ENCODE measurements at places on chromosomes 1 and 21. TPM values are rescaled to one million over a fixed set of nuclear protein-coding genes. Genes with fewer than 3 reads are reported as not detected.

DNA sequence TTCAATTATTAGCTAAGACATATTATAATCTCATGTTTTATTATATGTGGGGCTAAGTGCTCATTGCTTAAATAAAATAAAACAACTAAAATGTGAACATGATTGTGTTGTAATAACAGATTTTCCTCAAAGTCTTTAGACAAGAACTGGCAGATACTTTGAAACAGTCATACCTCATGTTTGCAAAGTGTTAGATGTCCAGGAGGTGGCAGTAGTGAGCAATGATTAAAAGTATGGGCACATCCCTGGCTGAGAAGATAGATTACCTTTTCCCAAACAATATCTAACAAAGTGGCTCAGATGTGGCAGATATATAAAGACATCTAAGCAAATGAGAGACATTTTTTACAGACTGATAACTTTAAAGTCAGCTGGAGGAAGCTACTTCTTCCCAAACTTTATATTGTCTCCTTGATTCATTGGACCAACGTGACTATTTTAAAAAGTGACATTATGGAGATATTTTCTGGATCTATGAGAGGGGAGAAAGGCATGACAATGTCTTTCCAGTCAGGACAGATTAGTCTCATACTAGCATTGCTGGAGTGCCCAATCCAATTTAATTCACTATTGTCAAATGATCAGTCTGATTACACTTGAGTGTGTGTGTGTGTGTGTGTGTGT lies 269.8 kb downstream of the S1PR1 start:
- peak; percentile 57 for DNase-seq
- no peaks in the 10 kb centered on the region for H3K36me3 ChIP-seq
- no peaks in the 10 kb centered on the region for H3K27me3 ChIP-seq
- H3K27ac ChIP-seq = no peak overlapping the region

- H3K4me1 ChIP-seq = peaks cover 27% of the 10 kb centered on the region
- peak overlapping the region; percentile 99 for H3K27ac ChIP-seq
- DNase-seq = no peak
- no peak overlapping the region for H3K4me3 ChIP-seq
- no peaks in the 10 kb centered on the region for H3K36me3 ChIP-seq
These were observed 810 bp downstream of the ZBTB37 start for GRCh38 chr1:173869021-173869359.

IGSF5 gene
- polyA plus RNA-seq = 0.51 TPM

ZFYVE9 gene
- polyA plus RNA-seq = 17.8 TPM

GRCh38 chr1:66489151-66489550 lies 44.8 kb upstream of the SGIP1 start:
- no peaks in the 10 kb centered on the region for H3K4me1 ChIP-seq
- DNase-seq = no peak
- H3K4me3 ChIP-seq = no peak overlapping the region
- H3K27ac ChIP-seq = no peak overlapping the region
- no peaks in the 10 kb centered on the region for H3K27me3 ChIP-seq
- no peaks in the 10 kb centered on the region for H3K36me3 ChIP-seq

DNA sequence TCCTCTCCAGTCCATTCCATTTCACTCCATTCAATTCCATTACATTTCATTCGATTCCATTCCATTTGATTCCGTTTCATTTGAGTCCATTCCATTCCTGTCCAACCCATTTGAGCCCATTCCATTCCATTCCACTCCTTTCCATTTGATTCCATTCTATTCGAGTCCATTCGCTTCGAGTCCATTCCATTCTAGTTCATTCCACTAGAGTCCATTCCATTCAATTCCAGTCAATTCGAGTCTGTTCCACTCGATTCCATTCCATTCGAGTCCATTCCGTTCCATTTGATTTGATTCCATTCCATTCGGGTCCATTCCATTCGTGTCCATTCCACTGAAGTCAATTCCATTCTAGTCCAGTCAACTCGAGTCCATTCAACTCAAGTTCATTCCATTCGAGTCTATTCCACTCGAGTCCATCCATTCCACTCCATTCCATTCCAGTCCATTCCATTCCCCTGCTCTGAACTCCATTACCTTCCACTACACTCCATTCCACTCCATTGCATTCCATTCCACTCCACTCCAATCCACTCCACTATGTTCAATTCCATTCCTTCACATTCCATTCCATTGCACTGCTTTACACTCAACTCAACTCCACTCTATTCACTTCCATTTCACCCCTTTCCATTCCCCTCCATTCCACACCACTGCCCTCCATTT lies 2569.4 kb upstream of the TPTE start:
- no peak for DNase-seq

DNA sequence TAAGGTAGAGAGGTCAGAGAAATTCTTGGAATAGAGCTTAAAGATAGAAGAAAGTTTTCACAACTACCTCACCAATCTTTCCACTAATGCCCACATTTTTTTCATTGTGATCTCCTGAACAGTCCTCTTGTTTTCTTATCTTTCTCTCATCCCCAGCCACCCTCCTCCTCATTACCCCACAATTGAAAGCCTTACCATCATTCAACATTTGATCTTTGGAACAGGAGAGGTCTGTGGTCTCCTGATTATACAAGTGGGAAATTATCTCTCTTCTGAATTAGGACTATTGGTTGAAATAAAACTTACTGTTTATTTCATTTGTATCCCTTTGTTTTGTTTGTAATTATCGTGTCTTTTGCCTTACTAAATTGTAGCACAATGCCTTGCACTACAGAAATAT lies 29.6 kb downstream of the DNAH14 start:
- no peaks in the 10 kb centered on the region for H3K36me3 ChIP-seq
- H3K4me1 ChIP-seq = no peaks in the 10 kb centered on the region
- no peak overlapping the region for H3K27ac ChIP-seq
- no peak overlapping the region for H3K4me3 ChIP-seq
- no peaks in the 10 kb centered on the region for H3K27me3 ChIP-seq
- no peak for DNase-seq

- H3K4me3 ChIP-seq = no peak overlapping the region
- no peak for DNase-seq
- H3K27me3 ChIP-seq = no peaks in the 10 kb centered on the region
- H3K36me3 ChIP-seq = no peaks in the 10 kb centered on the region
- no peak overlapping the region for H3K27ac ChIP-seq
- H3K4me1 ChIP-seq = no peaks in the 10 kb centered on the region
These were observed 26.3 kb upstream of the IL20 start for GRCh38 chr1:206839006-206839560.

SLFNL1 gene
- polyA plus RNA-seq = 0.47 TPM

DNA sequence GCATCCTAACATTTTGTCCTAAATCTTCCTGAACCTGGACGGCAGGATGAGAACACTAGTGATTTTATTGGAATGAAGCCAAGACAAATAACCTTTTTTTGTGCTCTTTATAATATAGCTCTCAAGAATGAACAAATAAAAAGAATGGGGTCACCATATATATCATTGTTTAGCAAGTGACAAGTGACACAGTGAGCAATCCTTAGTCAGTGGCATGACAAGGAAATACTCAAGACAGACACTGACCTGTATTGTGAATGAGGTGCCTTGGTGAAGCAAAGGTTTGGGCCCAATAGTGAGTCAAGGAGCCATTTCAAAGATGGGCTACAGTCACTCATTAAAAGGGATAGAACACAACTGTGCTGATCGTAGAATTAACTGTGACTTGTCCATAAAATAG lies 35.7 kb downstream of the PTGFR start:
- DNase-seq = no peak
- H3K27me3 ChIP-seq = no peaks in the 10 kb centered on the region
- no peak overlapping the region for H3K27ac ChIP-seq
- no peak overlapping the region for H3K4me3 ChIP-seq
- H3K36me3 ChIP-seq = no peaks in the 10 kb centered on the region

TNNT2 gene
- 37.3 TPM for polyA plus RNA-seq

DTL gene
- 0.24 TPM for polyA plus RNA-seq

- H3K27me3 ChIP-seq = no peaks in the 10 kb centered on the region
- no peak overlapping the region for H3K4me3 ChIP-seq
- H3K36me3 ChIP-seq = no peaks in the 10 kb centered on the region
- no peak overlapping the region for H3K27ac ChIP-seq
These were observed 86.2 kb downstream of the SLC66A1 start for GRCh38 chr1:19398309-19398760.

DNA sequence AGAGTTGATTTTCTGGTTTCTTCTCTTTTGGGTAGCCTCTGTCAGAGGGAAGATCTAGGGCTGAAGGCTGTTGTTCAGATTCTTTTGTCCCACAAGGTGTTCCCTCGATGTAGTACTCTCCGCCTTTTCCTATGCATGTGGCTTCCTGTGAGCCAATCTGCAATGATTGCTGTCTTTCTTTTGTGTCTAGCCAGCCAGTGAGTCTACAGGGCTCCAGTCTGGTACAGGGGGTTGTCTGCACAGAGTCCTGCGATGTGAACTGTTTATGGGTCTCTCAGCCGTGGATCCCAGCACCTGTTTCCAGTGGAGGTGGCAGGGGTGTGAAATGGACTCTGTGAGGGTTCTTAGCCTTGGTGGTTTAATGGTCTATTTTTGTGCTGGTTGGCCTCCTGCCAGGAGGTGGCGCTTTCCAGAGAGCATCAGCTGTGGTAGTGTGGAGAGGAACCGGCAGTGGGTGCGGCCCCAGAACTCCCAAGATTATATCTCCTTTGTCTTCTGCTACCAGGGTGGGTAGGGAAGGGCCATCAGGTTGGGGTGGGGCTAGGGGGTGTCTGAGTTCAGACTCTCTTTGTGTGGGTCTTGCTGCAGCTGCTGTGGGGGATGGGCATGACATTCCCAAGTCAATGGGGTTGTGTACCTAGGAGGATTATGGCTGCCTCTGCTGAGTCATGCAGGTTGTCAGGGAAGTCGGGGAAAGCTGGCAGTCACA lies 81.3 kb upstream of the C21orf91 start:
- no peaks in the 10 kb centered on the region for H3K27me3 ChIP-seq
- no peaks in the 10 kb centered on the region for H3K4me1 ChIP-seq
- H3K36me3 ChIP-seq = no peaks in the 10 kb centered on the region
- DNase-seq = no peak
- H3K27ac ChIP-seq = no peak overlapping the region

DNA sequence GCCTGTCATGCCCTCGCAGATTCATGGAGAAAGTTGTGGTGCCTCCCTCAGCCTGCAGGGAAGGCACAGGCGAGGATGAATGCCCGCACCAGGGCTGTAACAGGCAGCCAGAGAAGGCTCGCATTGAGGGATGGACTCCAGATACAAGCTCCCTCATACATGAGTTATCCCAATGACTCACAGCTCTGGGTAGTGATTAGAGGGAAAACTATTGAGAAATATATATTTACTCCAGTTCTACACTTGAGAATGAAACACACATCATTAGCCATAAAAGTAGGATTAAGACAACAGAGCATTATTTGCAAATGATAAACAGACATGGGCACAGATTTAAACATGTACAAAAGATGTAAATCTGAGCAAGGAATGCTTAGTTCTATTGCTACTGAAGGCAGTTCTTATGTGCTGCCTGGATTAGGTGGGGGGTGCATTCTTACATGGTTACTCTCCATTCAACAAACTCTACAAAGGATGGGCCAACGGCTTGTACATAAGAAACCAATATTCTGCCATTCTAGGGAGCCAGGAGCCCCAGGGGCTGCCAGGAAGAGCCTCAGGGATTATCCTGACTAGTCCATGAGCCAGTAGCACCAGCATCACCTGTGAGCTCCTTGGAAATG lies 97.9 kb downstream of the CSMD2 start:
- H3K27ac ChIP-seq = no peak overlapping the region
- no peak overlapping the region for H3K4me3 ChIP-seq
- no peak for DNase-seq
- H3K36me3 ChIP-seq = no peaks in the 10 kb centered on the region
- H3K4me1 ChIP-seq = no peaks in the 10 kb centered on the region

- H3K27ac ChIP-seq = no peak overlapping the region
- DNase-seq = no peak
- H3K27me3 ChIP-seq = no peaks in the 10 kb centered on the region
- H3K4me3 ChIP-seq = no peak overlapping the region
These were observed 378.9 kb downstream of the PLPP3 start for GRCh38 chr1:56200442-56200841.

- H3K27me3 ChIP-seq = no peaks in the 10 kb centered on the region
- H3K4me3 ChIP-seq = no peak overlapping the region
- H3K27ac ChIP-seq = no peak overlapping the region
- DNase-seq = no peak
- no peaks in the 10 kb centered on the region for H3K36me3 ChIP-seq
These were observed 293.2 kb downstream of the DUSP10 start for GRCh38 chr1:221448585-221449175.

GRCh38 chr1:10160907-10161490 lies 49.4 kb upstream of the KIF1B start:
- no peak for DNase-seq
- H3K4me1 ChIP-seq = no peaks in the 10 kb centered on the region
- H3K27ac ChIP-seq = no peak overlapping the region
- H3K27me3 ChIP-seq = no peaks in the 10 kb centered on the region
- H3K4me3 ChIP-seq = no peak overlapping the region

DNA sequence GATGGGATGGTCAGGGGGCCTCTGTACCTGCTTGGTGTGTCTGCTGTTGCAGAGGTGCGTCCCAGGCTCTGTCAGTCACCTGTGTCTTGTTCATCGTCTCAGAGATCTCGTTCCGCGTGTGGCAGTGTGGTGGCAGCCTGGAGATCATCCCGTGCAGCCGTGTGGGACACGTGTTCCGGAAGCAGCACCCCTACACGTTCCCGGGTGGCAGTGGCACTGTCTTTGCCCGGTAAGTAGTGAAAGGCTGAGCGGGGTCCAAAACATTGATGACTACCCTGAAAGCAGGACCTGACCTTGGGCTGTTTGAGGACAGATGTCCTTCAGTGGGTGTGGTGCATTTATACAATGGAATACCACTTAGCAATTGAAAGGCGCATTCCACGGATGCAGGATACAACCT lies 171.0 kb downstream of the PGBD5 start:
- no peak overlapping the region for H3K27ac ChIP-seq
- H3K27me3 ChIP-seq = no peaks in the 10 kb centered on the region
- H3K4me3 ChIP-seq = no peak overlapping the region

Data from adrenal gland (tissue), 19 donors.